ENCODE measurements at places on chromosomes 5 and 9.
A peak's percentile ranks its signal among the peaks of the same experiment; 100 is the strongest.

GRCh38 chr5:114377946-114378345, 16.1 kb downstream of the KCNN2 start:
- DNase-seq: no peak

DNA sequence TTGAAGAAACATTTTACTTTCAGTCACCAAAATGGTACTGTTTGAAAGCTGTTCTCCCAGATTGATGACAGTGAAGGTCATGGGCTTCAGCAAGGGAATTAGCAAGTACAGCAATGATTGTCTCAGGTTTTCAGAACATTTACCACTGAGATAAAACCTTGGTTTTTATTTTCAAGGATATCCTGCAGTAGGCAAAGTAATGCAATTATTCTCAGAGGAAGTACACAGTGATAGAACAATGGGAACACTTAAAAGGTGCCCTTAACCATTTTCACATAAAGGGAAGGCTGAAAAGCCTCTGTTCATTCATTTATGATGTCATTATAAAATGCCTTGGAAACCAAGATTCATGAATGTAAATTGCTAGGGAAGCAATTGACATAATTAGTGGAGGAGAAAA, 471.8 kb upstream of the ACO1 start:
- no peak for DNase-seq

- DNase-seq: no peak
These were observed at the start of gene HMMR for GRCh38 chr5:163460562-163461171. Gene HMMR (plus strand): TSS chr5:163460632. CDS start chr5:163460693, 61 bp downstream.

DNA sequence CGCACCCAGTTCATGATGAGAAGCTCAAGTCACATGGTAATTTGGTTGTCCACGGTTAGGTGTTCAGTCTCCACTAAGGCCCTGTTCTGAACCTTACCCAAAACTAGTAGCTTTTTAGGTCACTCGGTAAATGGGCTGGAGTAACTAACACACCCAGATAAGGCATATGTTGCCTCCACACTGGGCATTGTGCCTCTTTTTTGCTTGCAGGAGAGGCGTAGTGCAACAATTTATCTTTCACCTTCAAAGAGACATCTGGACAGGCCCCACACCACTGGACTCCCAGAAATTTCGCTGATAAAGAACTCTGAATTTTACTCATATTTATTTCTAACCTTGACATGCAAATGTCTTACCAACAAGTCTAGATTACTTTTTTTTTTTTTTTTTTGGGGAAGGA, 16.8 kb upstream of the PTGES start:
- no peak for DNase-seq

DNA sequence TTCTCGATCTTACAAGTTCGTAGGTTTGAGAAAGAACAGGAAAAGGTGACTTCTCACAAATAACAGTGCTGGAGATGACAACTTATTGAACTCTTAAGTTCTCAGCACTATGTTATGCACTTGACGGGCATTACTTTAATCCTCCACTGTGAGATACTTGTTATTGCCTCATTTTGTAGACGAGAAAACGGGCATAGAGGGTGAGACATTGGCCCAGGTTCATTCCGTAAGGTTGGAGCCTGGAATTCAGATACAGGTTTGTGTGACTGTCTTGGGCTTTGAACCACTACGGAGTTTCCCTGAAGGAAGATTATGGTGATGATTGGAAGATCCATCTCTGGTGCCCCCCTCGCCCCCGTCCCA, 657 bp downstream of the MAT2B start:
- DNase-seq: peak; percentile 46

DNA sequence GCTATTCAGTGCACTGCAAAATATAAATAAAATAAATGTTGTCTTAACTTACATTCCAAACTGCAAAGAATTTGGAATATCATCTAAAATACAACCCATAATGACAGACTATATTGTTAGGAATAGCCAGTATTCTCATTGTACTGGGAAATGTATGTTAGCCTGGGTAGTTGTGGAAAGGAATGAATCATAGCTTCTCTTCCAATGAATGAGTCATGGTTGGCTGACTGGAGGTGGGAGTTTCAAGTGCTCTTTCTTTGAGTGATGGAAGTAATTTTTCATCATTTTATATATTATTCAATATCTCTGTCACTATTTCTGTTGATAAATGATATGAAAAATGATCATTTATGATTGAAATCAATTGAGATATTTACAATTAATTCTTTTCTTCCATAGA, 158.6 kb upstream of the ARRDC3 start:
- DNase-seq: no peak

GRCh38 chr9:92170848-92171247, 55.6 kb upstream of the SPTLC1 start:
- DNase-seq: no peak

DNA sequence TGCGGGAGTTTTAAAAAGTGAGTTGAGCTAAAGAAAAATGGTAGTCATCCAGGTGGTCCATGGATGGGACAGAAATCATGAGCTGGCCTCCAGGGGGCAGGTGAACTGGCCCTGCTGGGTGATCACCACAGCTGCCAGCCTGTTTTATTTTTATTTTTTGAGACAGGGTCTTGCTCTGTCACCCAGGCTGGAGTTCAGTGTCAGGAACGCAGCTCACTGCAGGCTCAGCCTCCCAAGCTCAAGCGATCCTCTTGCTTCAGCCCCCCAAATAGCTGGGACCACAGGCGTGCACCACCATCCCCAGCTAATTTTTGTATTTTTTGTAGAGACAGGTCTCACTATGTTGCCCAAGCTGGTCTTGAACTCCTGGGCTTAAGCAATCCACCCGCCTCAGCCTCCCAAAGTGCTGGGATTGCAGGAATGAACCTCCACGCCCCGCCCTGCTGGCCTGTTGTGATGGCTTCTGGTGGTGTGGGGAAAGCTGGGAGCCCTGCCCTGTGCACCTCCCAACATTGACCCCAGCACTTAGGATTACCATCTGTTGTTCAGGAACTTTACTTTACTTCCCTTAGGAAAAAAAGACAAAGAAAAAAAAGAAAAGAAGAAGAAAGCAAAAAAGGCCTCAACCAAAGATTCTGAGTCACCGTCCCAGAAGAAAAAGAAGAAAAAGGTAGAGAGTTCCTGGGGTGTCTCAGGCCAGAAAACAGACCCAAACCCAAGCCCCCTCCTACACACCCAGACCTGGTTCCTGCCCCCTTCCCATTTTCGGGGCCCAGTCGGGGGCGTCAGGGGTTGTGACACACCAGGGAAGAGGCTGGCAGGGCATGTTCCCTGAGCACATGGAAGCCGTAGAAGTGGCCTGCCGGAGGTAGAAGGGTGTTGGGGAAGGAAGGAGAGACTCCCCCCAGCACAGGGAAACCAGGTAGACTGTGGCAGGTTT, 14.7 kb downstream of the CD74 start:
- no peak for DNase-seq

DNA sequence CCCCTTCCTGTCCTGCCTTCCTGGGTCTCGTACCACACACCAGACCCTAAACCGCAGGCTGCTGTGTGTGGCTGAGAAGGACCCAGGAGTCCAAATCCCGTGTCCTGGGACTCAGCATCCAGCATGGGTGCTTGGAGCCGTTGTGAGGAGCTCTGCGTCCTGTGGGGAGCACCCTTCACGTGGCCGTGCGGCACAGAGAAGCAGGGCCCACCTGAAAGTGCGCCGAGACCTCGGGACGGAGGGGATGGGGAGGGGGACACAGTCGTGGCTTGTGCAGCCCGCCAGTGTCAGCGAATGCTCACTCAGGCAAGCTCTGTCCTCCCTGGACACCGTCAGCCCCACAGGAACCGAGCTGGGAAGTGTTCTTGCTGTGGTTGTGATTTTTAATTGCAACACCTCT, 244.6 kb downstream of the CACNA1B start:
- no peak for DNase-seq

DNA sequence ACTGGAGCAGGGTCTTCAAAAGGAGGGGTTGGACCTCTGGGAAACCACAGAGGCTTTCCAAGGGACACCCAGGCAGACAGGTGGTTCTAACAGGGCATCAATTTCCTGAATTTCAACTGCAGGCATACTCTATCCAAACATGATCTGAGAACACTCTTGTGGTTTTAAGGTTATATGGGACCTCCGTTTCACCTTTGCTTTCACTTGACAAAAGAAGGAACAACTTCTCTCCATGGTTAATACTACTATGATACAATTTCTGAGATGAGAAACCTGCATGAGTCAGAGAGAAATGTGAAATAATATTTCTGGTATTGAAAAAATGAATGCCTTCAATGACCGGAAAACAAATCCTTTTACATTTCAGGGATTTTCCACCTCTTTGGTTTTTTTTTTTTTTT, 28.0 kb upstream of the ERAP1 start:
- DNase-seq: no peak
